IPS-NIHi11 (cell line): ENCODE measurements at places on chromosomes 11 and 22.

DNA sequence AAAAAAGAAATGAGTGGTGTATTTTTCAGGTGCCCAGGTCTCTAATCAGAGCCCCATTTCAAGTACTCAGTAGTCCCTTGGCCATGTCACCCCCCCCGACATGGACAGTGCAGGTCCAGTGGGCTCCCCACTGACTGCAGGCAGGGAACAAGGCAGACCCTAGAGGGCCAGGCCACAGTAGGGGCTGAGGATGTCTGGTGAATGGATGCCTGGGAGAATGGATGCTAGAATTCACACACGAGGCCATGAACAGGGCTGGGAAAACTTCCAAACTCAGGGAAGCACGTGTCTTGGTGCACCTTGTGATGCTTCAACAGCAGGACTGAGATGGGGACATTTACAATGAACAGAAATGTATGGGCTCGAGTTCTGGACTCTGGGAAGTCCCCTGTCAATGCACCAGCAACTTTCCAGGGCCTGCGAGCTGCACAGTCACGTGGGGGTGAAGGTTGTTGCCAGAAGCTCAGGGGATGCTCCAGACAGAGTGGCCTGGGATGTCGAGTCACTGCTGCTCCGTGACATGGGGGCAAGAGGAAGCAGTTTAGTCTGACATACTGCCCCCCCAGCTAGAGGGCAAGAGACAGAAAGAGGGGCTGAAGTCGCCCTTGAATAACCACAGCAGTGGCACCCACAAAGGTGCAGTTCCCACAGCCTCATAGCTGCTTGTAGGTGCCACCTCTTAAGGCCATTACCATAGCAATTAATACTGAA is 3.1 kb downstream of the APOBEC3G start:
- no peak for DNase-seq

- no peak for DNase-seq
Observed at GRCh38 chr11:911890-912219, 1.2 kb upstream of the CHID1 start.

DNA sequence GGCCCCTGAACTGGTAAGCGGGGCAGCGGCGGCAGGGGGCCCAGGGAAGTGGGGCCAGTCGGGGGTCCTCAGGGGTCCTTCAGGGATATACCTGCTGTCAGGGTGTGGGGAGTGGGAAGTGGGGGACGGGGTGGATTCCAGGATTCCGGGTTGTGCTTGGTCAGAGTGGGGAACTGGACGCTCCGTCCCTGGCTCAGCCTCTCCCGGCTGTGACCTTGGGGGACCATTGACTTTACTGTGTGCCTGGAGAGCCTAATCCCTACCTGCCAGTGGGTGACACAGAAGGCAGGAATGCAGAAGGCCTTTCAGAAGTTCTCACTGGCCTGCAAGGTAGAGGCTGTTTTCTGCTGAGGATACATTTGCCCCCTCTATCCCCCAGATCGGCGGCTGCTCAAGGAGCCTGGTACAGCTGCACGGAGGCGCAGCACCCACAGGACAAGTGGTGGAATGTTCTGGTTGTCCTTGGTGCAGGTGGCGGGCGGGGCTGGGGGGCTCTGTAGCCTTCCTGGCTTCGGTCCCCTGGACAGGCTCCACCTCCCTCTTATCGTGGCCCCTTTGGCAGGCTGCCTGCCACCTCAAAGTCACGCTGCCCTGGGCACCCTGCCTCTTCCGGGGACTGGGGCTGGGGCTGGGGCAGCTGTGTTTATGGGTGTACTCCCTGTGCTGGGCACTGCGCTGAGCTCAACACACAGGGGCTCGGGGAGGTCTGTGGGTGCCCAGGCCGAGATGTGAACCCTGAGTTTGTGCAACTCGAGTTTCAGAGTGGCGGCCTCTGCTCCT is 18.4 kb downstream of the KCNQ1 start:
- DNase-seq, result no peak

GRCh38 chr11:7664867-7665266 is 8.4 kb downstream of the CYB5R2 start:
- DNase-seq, result no peak

DNA sequence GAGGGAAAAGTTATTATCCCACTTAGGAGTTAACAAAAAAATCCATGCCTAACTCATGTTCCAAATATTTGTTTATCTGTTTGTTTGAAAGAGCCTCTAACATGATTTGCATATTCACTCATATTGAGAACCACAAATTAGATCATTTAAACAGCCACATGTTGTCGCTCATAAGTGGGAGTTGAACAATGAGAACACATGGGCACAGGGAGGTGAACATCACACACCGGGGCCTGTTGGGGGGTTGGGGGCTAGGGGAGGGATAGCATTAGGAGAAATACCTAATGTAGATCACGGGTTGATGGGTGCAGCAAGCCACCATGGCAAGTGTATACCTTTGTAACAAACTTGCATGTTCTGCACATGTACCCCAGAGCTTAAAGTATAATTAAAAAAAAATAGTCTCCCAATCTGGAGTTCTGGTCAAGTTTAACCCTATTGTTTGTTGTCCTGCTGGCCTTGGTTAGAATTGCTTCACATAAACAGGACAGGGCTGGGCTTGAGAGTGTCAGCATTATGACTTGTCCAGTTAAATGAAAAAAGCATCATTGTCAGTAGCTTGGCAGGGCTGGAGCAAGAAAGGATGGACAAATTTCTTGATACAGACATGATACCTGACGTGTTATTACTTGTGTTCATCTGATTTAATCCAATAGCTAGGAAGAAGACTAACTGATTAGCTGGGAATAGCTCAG is 57.8 kb upstream of the PSMA1 start:
- DNase-seq, result no peak

- DNase-seq, result peak; percentile 31
Observed at GRCh38 chr11:37946155-37946766, 1348.2 kb upstream of the RAG2 start.

GRCh38 chr22:48406161-48406560 is 1421.5 kb downstream of the BRD1 start:
- DNase-seq, result no peak

- peak; percentile 14 for DNase-seq
Observed at GRCh38 chr11:41392596-41392995, 66.9 kb downstream of the LRRC4C start.

GRCh38 chr11:35662061-35662648 is 420 bp upstream of the TRIM44 start:
- no peak for DNase-seq

- peak; percentile 68 for DNase-seq
Observed at GRCh38 chr11:17735818-17736578, 1.4 kb downstream of the KCNC1 start.

DNA sequence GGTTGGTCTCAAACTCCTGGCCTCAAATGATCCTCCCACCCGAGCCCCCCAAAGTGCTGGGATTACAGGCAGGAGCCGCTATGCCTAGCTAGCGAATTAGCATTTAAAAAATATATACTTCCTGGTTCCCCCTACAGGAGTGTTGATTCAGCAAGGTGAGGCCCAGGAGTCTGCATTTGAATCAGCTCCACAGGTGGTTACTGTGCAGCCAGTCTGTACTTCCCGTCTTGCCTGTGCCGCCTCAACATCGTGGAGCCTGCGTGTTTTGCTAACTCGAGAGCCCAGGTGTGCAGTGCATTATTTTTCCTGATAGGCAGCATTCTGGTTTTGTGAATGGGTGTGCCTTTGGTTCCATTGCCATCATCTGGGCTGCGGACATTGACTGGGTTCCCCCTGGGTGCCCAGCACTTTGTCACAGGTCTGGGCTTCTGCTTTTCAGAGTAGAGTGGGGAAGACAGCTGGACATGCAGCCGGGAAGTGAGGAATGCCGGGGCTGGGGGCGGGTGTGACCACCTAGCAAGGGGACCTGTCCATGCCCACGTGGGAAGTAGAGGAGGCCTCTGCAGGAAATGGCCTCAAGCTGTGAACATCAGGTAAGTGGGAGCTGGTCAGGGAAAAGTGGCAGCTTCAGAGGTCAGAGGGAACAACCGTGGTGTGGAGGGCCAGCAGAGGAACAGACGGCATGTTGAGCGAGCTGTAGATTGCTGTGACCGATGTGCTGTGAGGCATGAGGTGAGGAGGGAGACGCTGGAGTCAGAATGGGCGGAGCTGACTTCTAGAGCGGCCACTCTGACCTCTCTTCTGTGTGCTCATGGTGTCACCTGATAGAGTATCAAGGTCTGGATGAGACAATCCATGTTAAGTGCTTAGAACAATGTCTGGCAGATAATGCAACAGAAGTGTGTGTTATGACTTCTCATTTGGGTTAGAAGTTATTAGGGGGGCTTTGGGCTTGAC is 42.2 kb downstream of the PPFIA1 start:
- DNase-seq, result no peak

DNA sequence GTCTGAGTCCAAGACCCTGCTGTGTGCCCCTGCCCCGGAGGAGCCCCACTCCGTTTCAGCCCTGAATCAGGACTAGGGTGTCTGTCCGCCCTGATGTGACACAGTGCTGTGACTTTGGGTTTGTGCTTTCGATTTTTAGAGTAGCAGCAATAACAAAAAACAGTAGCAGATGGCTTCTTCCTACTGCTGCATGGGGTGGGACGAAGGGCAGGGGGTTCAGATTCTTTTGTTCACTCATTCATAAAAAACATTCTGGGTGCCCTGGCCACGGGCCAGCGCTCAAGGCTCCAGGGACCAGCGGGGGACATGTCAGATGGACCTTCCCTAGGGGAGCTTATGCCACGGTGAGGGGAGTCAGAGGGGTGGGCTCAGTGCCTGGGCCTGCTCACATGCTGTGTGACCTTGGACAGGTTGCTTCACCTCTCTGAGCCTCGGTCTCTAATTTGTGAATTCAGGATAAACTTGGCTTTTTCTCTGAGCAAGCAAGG is 24.6 kb upstream of the PRR5 start:
- DNase-seq, result no peak
